Renal cortical epithelial cell (primary cell): ENCODE measurements at places on chromosomes 5 and 9. TPM values are rescaled to one million over a fixed set of nuclear protein-coding genes. Genes with fewer than 3 reads are reported as not detected.

DNA sequence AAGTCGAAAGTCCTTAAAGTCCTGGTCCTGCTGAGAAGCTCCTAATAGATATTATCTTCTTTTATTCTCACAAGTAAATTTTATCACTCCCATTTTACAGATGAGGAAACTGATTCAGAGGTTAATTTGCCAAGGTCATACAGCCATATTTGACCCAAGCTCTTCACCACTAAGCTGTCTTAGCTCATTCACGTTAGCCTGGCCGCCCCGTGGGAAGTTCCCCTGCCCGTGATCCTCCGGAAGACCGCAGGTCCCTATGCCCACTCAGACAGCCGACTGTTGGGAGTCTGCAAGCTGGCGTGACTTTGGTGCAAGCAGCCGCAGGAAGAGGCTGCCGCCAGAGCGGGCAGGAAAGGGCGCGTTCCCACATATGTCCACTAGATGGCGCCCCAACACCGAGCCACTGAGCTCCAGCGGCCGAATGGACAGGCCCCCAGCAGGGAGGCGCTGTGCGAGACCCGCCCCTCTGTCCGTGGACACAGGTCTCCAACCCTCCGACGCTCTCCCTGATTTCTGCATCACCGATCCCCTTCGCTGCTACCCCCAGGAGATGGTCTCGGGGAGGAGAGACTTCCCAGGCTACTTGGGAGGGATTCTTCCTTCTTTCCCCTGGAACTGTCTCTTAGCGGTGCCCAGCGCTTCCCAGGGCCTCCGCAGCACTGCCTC, 10.0 kb upstream of the ARAP3 start:
- peak; percentile 39 for DNase-seq

GRCh38 chr5:158322620-158323019, 463.7 kb upstream of the CLINT1 start:
- no peak for DNase-seq

- no peak for DNase-seq
These were observed 18.7 kb downstream of the ADAMTSL1 start for GRCh38 chr9:18492612-18493011.

GRCh38 chr5:179316111-179316551, 29.1 kb downstream of the ADAMTS2 start:
- DNase-seq: no peak

DNA sequence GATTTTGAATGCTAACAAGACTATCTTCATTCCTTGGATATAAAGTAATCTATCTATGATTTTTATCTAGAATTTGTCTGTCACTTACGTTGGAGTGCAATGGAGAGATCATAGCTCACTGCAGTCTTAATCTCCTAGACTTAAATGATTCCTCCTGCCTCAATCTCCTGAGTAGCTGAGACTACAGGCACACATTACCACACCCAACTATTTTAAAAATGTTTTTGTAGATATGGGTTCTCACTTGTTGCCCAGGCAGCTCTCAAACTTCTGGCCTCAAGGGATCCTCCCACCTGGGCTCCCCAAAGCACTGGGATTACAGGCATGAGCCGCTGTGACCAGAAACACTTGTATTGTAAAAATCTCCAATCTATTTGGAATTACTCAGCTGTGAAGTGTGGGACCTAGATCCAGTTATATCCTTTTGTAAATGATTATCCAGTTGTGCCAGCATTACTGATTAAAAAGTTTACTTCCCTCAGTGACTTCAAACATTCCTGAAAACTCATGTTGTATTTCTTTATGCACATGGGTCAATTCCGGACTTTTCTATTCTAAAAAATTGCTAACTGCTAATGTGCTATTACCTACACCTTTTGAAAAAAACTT, 1793.8 kb upstream of the WWC1 start:
- DNase-seq: peak; percentile 92

- no peak for DNase-seq
These were observed 281.7 kb downstream of the PARP8 start for GRCh38 chr5:50947906-50948683.

GRCh38 chr9:91117959-91118703, 243.6 kb downstream of the AUH start:
- peak; percentile 59 for DNase-seq

GRCh38 chr5:74950836-74951515, 84.8 kb upstream of the FAM169A start:
- no peak for DNase-seq

DNA sequence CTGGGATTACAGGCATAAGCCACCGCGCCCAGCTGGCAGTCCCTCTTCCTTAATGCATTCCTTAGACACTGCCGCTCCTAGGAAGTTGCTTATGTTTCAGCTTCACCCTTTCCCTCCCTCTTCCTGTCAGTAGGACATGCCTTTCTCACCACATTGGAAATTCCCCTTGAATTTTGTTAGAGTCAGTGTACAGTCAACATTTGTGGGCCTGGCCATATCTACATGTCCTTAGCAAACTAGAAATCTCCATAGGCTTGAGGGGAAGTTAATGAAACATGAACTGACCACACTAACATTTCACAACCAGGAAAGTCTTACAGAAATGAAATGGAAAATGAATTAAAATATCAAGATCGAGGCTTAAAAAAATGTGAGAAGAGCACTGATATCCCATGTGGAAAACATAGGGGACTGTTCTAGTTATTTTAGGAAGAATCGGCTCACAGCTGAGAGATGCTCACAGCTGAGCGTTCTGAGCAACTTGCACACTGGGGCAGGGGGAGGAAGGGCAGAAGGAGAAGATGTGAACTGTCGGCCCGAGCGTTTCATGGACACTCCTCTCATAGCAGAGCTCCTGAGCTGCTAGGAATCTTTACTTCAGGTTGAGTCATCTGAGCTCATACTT, 21.1 kb upstream of the LVRN start:
- DNase-seq: peak; percentile 89

DNA sequence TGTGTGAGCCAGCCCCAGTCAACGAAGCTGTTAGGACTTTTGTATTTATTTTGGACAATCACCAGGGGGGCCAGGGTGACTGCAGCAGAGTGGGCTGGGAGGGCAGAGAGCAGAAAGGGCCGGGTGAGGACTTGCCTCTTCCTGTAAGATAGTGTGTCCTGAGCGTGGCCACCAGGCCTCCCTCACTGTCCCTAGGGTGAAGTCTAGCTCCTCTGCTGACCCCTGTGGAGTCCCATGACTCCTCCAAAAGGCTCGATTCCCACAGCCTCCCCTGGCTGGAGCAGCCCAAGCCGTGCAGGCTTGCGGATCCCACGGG, 147.8 kb downstream of the RXRA start:
- no peak for DNase-seq

GRCh38 chr5:150263801-150264621, 25.6 kb downstream of the CAMK2A start:
- peak; percentile 93 for DNase-seq

DNA sequence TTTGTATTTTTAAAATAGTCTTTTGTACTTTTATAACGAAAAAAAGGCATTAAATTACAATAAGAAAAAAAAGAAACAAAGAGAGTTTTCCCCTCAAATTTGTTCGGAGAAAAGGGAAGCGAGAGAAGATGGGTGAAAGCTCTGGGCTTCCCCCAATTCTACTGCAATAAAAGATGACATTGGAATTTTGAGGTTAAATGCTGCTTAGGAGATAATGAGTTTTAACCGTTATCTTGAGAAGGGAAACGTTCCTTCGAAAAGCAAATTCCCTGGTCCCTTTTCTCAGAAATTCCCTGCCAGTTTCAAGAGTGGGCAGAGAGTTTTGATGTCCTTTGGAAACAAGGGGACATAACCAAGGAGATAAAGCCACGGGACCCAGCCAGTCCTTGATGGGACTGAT, 18.4 kb upstream of the ERGIC1 start:
- no peak for DNase-seq

- DNase-seq: peak; percentile 65
These were observed 21.0 kb downstream of the CDKL3 start for GRCh38 chr5:134345996-134346395.

GRCh38 chr5:12294151-12294550, 389.9 kb upstream of the CTNND2 start:
- no peak for DNase-seq

DNA sequence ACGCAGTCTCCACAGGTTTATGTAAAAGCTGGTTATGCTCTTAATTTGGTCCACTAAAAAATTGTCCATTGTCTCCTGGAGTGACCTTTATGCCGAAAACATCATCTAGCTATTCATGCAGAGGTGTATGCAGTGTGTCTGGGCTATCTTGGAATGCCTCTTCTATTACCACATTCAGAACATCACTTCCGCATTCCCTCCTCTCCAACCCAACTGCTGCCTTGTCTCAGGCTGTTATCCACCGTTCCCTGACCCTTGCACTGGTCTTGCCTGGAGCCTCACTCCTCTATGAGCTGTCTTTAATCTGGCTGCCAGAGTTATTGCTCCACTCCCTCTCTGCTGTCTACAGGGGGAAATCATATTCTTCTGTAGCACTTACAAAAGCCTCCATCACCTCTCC, 214.1 kb upstream of the ANKRD55 start:
- peak; percentile 82 for DNase-seq

GRCh38 chr5:72647806-72648205, 140.6 kb upstream of the ZNF366 start:
- no peak for DNase-seq

Gene GLRA1
- total RNA-seq: not detected in 2 replicates

Gene GDNF
- total RNA-seq: 0.52 and 0.60 TPM in 2 replicates

Gene GPR150
- 0.69 TPM in 1 of 2 replicates, not detected in the other for total RNA-seq

Gene ENC1
- total RNA-seq: 44.5 and 219 TPM in 2 replicates

Gene PCDHGB6
- 1.0 and 2.3 TPM in 2 replicates for total RNA-seq
